Activated naive CD4-positive, alpha-beta T cell treated with anti-CD3 and anti-CD28 coated beads for 36 hours (primary cell): ENCODE measurements at places on chromosomes 5 and 9.

DNA sequence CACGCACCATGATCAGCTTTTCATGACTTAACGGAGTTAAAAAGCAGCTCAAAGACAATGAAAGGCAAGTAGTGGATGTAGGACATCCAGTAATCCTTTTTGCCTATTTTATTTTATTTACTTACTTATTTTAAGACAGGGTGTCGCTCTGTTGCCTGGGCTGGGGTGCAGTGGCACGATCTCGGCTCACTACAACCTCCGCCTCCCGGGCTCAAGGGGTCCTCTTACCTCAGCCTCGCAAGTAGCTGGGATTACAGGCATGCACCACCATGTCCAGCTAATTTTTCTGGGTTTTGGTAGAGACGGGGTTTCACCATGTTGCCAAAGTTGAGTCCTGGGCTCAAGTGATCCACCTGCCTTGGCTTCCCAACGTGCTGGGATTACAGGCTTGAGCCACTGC, 148.9 kb downstream of the DAB2IP start:
- no peak for DNase-seq

GRCh38 chr5:140383300-140383699, 18.3 kb upstream of the ANKHD1 start:
- no peak for DNase-seq

GRCh38 chr9:131971482-131972074, 108.1 kb downstream of the MED27 start:
- no peak for DNase-seq

- peak; percentile 7 for DNase-seq
Measured at GRCh38 chr9:25964239-25964638, 286.0 kb upstream of the TUSC1 start.

- no peak for DNase-seq
Measured at GRCh38 chr5:78835176-78835575, 149.9 kb downstream of the ARSB start.

DNA sequence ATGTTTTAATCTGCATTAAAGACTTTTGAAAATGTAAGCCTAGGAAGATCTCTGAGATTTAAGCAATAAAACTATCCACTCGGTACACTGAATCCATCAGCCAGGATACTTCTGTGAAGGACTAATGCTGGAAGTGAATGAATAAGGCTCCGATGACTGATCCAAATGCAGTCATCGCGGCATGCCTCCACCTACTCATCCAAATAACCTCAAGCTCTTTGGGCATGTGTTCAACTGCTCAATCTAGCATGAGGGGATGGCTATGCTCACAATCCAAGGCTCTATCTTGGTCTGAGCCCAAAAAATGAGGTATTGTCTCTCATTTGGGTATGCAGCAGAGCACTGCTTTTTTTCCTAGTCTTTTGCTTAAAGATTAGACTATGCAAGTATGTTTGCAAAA, 19.2 kb downstream of the MARCHF3 start:
- DNase-seq: no peak

- no peak for DNase-seq
Measured at GRCh38 chr5:177271113-177271512, 32.4 kb downstream of the RAB24 start.

- no peak for DNase-seq
Measured at GRCh38 chr9:118577121-118577520, 792.1 kb downstream of the BRINP1 start.

DNA sequence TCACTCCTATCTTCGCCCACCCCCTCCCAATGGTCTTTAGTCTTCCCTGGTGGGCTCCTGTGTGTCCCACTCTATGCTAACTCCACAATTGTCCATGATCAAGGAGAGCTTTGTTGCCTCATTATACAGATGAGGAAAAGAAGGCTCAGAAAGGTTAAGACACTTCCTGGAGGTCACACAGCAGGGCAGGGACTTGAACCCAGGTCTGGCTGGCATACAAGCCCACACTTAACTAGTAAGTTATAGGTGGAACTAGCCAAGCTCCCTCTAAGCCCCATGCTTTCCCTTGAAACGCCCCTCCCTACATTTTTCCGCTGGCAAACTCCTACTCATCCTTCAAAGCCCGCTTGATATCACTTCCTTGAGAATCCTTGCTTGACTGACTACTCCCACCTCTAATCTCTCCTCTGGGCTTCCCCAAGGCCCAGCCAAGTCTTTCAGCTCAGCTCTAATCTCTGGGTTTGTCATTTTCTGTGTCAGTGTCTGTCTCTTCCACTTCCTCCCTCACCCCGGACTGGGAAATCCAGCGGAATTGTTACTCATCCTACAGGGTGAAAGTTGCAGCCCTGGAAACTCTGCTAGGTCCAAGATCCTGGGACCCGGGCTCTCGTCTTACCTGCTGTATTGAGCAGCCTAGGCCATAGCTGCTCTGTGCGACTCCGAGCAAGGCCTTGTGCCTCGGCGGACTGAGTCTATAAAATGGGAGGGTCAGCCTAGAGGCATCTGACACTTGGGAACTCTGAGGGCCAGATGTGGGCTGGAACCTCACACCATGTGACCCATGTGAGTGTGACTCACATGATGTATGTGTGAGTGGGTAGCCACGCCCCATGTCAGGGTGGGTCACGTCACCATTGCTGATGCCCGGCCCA, 144.5 kb downstream of the GAPVD1 start:
- DNase-seq: no peak

DNA sequence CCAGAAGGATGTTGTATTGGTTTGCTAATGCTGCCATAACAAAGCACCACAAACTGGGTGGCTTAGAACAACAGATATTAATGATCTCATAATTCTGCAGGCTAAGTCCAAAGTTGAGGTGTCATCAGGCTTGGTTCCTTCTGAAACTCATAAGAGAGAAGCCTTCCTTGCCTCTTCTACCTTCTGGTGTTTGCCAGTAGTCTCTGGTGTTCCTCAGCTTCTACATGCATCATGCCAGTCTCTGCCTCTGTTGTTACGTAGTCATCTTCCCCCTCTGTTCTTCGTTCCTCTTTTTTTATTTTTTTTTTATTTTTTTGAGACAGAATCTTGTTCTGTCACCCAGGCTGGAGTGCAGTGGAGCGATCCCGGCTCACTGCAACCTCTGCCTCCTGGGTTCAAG, 61.8 kb downstream of the LRRC70 start:
- DNase-seq: no peak

DNA sequence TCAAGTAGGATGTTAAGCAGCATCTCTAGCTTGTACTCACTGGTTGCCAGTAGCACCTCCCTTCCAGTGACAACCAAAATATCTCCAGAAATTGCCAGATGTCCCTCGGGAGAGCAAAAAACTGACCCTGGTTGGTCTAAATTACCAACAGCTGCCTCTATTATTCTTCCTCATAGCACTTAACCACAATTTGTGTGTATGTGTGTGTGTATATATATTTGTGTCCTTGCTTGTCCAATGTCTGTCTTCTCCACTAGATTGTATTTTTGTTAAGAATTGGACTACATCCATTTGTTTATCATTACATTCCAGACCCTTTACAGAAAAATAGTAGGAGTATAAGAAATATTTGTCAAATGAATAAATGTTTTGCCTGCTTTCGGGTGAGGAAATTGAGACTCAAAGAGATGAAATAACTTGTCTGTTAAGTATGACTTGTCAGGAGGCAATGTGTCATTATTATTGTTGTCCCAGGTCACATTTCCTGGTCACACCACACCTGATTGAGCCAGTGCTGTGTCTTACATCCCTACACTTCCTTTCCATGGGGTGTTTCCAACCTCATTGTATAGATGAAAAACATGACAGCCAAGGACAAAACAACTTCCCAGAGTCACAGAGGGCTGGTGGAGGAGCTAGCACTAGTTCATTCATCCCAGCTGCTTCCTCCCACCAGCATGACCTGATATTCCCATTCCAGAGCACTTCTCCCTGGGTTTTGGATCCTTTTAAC, 11.4 kb upstream of the GRPEL2 start:
- DNase-seq: no peak

GRCh38 chr9:107847978-107848964, 358.7 kb upstream of the KLF4 start:
- DNase-seq: no peak

- DNase-seq: no peak
Measured at GRCh38 chr5:127002390-127002789, 28.0 kb downstream of the MARCHF3 start.

DNA sequence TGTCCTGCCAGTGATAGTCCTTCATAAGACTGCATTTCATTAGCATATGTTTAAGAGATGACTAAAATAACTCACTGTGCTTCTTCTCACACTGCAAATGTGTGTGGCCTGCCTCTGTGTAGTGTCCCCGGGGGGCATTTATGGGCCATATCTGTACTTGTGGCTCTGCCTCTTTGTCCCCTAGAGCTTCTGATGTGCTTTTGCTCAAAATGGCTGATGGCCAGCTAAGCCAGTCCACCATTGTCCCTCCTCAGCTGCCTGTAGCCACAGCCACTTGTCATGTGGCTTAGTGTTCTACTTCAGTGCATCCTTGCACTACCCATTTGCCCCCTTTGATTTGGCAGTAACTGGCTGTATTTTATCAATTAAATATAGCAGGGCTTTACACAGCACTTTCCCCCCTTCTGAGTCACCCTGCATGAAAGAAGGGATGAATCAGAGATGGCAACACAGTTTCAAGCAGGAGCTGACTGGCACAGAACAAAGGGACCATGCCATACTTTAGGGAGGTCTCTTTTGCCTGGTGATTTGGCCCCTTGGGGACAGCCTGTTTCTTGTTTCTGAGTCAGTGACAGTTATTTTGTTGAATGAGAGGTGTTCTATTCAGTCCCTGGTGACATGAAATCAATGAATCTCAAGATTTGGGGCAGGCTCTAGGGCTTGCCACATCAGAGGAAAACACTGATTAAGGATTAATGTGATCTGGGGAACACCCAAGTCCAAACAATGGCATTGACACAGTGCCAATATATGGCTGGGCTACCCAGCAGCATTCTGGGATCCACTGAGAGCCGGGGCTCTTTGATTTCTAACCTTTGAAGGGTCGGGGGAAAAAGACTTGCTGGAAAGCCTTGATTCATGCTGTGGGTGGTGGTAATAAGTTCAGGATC, 245.5 kb downstream of the SMARCA2 start:
- peak; percentile 6 for DNase-seq

GRCh38 chr5:81906086-81906485, 65.7 kb upstream of the ATG10 start:
- no peak for DNase-seq

GRCh38 chr5:139765409-139766217, 30.0 kb upstream of the PSD2 start:
- peak; percentile 86 for DNase-seq

- no peak for DNase-seq
Measured at GRCh38 chr9:133987946-133988665, 4.0 kb downstream of the VAV2 start.

GRCh38 chr5:40492056-40492455, 187.7 kb upstream of the PTGER4 start:
- DNase-seq: no peak

GRCh38 chr9:138074516-138074915, 196.9 kb downstream of the CACNA1B start:
- DNase-seq: no peak

DNA sequence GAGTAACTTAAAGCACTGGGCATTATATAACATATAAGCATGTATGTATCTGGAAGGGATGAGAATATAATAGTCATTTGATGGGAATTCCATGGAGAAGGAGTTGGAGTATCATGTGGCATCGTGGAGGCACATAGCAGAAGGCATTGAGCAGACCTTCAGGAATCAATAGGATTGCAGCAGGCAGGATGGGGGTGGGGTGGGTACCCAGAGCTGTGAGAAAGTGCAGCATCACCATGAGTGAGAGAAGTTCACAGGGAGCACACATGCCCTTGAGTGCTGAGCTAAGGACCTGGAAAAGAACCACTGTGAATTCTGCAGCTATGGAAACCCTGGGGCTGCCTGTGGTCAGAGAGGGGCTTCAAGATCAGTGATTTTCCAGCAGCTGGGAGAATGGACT, 57.3 kb downstream of the MED10 start:
- DNase-seq: no peak

DNA sequence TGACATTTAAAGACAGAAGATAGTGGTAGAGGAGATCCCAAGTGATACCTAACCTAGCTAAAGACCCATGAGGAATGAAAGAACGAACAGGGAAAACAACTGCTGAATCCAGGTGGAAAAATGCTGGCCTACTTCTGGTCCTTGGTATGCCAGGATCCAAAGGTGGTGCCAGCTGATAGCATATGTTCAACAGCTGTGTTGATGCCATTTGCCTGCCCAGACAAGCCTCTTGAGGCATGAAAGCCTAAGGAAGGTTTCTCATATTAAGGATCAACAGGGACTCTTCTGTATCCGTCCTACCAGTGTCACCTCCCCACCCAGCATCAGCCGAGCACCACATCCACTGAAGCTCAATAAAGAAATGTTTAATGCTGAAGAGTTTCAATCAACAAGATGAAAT, 225.7 kb upstream of the DMRT1 start:
- DNase-seq: no peak

DNA sequence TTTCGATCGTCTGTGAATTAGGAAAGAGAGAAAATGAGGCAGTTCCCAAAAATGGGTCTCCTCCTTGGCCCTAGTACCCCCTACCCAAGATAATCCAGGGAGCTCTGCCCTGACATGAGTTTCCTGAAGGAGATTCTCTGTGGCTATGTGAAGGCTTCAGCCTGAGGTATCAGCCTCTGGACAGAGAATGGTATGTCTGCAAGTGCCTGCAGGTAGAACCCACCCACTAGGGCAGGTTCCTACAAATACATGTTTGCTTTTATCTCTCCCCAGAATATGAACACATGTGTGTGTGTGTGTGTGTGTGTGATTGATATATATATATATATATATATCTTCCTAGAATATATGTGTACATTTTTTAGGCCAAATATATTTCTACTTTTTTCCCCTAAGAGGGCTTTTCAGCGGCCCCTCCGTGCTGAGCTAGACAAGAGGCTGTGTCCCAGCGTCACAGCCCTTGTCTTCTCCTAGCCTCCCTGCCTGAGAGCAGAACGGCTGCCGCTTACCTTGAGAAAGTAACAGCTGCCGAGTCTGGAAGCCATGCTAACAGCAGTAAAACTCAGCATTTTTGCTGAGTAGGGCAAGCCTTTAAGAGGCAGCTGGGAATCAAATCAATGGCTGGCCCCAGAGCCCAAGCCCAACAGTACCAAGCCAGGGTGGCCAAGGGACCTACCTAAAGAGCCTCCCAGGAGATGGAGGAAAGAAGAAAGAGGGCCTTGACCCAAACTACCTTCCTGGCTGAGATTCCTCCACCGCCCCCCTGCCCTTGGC, 2.1 kb downstream of the BRINP1 start:
- DNase-seq: no peak

DNA sequence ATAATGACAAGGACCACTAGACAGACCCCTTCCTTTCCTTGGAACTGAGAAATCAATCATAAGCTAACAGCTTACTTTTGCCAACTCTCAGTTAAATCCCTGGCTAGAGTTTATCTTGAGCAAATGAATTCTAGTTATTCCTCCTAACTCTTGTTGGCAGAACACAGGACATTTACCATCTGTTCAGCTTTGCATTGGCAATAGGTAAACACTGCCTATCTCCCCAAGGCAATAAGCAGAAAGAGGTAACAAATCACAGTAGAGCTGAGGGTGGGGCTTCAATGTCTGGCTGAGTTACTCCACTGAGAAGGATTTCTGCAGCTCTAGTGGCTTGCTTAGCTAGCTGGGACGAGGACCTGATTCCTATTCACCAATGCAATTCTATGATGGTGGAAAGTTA, 503.3 kb upstream of the GRIA1 start:
- DNase-seq: no peak
